ENCODE measurements at places on chromosomes 7 and 10.
A peak's percentile ranks its signal among the peaks of the same experiment; 100 is the strongest.

DNA sequence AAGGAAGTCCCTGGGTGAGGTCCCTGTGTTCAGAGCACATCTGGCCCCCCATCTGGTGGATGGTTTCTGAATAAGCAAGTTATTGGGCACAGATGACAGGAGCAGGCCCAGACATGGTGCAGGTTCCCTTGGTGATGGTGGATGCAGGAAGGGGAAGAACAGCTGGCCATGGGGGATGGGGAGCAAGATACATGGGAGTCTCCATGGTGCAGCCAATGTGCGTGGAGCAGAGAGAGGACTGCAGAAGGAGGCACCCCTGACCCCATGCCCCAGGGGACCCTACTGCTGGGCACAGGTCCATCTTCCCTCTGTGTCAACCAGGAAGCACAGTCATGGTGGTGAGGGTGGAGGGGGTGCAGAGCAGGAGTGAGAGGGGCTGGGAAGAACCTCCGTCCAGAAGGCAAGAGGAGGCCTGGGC is 43.8 kb upstream of the RABGEF1 start:
- DNase-seq, result no peak

GRCh38 chr7:128830231-128831177 is at the start of gene FLNC:
TSS of gene FLNC (plus strand) at chr7:128830406. CDS start at chr7:128830638, 232 bp downstream.
- DNase-seq, result no peak

GRCh38 chr7:2421943-2422310 is 18.5 kb downstream of the CHST12 start:
- no peak for DNase-seq

DNA sequence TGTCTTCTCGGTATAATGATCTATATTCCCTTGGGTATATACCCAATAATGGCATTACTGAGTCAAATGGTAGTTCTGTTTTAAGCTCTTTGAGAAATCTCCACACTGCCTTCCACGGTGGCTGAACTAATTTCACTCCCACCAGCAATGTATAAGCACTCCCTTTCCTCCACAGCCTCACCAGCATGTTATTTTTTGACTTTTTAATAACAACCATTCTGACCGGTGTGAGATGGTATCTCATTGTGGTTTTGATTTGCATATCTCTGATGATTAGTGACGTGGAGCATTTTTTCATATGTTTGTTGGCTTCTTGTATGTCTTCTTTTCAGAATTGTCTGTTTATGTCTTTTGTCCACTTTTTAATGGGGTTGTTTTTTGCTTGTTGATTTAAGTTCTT is 33.6 kb downstream of the KIAA1217 start:
- no peak for DNase-seq

- peak; percentile 9 for DNase-seq
These were observed 116.5 kb upstream of the RAB11FIP2 start for GRCh38 chr10:118163217-118163616.

- no peak for DNase-seq
These were observed 17.7 kb upstream of the IGFBP3 start for GRCh38 chr7:45938626-45939302.

- no peak for DNase-seq
These were observed 33.0 kb upstream of the PPP1R3C start for GRCh38 chr10:91665842-91666241.

- no peak for DNase-seq
These were observed 649 bp downstream of the ACTR3B start for GRCh38 chr7:152759949-152760853.

GRCh38 chr7:84848219-84848973 is 338.5 kb downstream of the SEMA3D start:
- DNase-seq, result no peak

DNA sequence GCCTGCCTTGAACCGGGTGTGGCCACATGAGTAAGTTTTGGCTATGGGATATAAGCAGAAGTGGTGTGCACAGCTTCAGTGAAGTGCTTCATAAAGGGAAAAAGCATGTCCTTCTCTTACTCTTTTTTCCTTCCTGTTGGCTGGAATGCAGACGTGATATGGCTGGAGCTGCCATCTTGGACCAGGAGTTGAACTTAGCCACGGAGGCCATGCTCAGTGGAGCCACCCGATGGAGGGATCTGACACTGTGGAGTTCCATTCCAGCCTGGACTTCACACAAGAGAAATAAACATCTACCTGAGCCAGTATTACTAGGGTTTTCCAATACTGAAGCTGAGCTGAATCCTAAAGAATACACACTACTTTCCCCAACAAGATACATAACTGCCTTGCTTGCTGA is 52.3 kb downstream of the CCDC3 start:
- no peak for DNase-seq

- no peak for DNase-seq
These were observed 116.0 kb downstream of the NPTX2 start for GRCh38 chr7:98733036-98733435.

- no peak for DNase-seq
These were observed 27.5 kb downstream of the VIM start for GRCh38 chr10:17255512-17255911.

DNA sequence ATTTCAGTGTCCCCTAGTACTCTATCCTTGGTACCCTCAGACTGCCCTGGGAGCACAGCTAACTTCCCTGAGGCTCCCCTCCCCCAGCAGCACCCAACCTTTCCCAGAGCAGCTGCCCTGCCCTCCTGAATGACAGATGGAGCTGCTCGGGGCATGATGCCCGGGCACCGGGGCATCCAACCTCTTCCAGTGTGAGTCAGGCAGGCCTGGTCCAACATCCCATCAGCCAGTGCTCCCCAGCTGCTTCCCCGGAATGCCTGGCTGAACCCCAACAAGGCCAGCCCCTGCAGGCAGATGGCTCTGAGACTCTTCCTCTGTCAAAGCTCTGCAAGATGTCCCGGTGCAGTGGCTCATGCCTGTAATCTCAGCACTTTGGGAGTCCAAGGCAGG is 11.9 kb upstream of the TSPAN15 start:
- no peak for DNase-seq

- DNase-seq, result no peak
These were observed 155.1 kb downstream of the ZNF22 start for GRCh38 chr10:45155784-45156183.

- DNase-seq, result no peak
These were observed 145.7 kb downstream of the PAXIP1 start for GRCh38 chr7:154857240-154857639.

DNA sequence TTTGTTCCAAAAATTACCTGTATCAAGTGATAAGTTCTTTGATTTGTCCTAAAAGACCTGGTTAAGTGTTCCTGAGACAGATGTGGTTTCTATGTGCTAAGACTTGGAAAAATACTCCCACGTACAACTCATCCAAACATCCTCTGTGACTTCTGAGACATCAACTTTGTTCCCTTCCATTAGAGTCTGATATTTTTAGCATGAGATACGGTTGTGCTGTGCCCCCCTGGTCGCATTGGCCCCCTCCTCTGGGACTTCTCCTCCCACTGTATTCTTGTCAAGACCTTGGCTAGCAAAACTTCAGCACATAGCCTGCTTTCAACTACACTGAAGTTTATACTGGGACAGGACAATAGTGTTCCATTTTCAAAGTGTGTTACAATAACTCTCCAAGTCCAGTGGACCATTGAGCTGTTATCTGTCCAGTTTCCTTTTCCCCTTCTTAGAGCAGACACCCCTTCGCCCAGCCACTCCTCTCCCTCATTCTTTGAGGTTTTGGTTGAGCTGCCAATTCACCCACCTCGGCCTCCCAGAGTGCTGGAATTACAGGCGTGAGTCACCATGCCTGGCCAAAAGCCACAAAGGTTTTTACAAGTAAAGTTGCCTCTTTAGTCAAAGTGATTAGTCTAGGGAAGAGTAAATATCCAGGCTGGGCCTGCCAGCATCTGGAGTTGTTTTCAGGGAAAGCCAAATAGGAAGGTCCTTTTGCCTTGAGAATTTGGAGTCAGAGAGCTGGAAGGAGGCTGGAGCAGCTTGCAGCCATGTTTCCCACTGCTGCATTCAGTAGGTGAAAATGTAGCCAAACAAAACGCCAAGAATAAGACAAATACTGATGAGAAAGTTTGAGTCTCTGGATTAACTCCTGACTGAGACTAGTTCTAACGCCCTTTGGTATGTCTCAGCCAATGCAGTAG is 17.8 kb upstream of the PDLIM1 start:
- DNase-seq, result peak; percentile 93

All from HS-5 (cell line).